ENCODE measurements at places on chromosomes 1 and 21.

- DNase-seq = no peak
Observed at GRCh38 chr1:18309552-18310155, 171.1 kb upstream of the KLHDC7A start.

DNA sequence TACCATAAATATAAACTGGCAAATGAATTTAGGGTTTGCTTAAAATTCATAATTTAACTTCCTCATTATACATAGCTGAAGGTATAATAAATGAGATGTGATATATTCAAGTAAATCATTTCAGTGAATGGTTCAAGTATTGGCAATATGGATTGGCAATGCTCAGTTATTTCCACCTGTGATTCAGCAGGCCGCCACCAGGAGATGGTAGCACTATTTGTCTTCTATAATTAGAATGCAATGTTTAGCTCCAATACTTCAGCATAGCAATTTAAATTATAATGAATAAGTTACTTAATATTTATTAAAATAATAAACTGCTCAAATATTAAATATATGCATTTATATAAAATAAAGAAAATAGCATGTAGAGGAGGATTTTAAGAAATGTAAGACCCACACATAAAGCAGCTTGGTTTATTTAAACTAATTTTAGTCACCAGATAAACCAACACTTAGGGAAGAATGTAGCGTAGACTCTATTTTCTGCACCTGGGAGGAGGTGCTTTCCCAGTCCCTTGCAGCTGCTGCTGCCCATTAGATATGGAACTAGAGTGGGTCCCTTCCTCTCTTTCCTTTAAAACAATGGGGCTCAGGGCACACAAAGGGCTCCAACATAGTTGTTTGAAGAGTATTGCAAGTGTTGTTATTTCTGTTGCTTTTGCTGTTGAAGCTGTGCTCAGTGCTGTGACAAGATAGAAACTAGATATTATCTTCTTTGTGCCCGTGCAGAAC lies 62.1 kb downstream of the PLPPR4 start:
- no peak for DNase-seq

DNA sequence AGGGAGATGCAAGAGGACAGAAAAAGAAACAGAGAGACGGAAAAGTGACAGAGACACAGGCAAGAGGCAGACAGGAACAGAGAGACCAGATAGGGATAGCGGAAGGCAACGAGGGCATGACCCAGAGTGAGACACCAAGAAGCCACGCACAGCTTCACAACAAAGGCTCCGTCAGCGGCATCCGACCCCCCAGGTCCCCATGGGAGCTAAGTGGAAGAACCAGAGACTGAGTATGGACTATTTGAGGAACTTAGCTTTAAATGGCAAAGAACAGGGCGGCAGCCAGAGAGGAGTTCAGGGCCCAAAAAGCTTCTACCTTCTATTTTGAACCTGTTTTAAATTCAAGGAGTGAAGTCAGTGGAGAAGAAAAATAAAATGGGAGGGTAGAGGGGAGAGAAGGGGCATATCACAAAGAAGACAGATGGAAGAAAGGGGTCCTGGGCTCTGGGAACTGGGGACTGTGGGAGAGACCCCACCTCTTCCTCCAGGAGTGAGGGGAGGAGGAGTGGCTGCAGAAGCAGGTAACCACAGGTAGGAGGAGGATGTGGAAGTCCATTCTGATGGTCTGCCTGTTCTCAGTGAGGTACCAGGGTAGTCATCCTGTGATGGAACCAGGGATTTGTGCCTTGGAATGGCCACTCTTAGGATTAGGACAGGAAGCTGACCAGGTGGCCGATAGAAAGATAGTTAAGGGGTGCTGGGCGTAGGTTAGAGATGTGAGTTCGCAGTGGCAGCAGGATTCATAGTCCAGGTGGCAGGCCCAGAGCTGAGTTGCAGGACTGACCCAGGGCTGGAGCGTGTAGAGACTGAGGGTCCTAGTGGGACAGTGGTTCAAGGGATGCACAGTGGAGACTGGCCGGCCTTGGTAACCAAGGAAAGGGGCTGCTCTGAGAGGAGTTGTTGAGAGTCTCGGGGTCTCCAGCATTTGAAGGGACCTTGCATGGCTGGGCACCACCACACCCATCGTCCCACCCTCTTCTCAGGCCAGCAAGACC lies 37.7 kb downstream of the CSMD2 start:
- DNase-seq = no peak

DNA sequence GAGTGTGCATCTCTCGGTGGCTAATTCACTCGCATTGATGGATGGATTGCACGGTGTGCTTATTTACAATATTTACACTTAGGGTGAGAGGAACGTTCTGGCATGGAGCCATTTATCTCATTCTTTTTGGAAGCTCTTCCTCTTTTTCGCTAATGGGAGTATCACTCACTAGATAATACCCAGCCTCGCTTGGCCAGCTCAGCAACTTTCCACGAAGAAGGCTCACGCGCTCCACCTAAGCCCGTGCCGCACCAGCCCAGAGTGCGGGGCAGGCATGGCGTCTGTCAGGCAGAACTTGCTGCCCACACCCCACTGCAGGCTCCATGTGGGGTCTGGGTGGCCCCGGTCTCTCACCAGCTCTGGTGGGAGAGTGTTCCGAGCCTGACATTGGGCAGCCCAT lies 484.9 kb downstream of the NPHP4 start:
- no peak for DNase-seq

- no peak for DNase-seq
Observed at GRCh38 chr1:47557066-47557465, 119.2 kb downstream of the FOXD2 start.

DNA sequence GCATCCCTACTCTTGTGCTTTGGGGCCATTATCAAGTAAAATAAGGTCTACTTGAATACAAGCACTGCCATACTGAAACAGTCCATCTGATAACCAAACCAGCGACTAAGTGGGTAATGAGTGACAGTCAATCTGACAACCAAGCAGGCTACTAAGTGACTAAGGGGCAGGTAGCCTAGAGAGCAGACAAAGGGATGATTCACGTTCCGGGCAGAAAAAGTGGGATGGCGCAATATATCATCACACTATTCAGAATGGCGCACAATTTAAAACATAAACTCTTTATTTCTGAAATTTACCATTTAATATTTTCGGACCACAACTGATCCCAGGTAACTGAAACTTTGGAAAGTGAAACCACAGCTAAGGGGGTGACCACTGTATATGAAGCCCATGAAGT lies 17.7 kb downstream of the NGF start:
- DNase-seq = no peak

GRCh38 chr1:10228528-10228927 lies 18.2 kb downstream of the KIF1B start:
- no peak for DNase-seq

DNA sequence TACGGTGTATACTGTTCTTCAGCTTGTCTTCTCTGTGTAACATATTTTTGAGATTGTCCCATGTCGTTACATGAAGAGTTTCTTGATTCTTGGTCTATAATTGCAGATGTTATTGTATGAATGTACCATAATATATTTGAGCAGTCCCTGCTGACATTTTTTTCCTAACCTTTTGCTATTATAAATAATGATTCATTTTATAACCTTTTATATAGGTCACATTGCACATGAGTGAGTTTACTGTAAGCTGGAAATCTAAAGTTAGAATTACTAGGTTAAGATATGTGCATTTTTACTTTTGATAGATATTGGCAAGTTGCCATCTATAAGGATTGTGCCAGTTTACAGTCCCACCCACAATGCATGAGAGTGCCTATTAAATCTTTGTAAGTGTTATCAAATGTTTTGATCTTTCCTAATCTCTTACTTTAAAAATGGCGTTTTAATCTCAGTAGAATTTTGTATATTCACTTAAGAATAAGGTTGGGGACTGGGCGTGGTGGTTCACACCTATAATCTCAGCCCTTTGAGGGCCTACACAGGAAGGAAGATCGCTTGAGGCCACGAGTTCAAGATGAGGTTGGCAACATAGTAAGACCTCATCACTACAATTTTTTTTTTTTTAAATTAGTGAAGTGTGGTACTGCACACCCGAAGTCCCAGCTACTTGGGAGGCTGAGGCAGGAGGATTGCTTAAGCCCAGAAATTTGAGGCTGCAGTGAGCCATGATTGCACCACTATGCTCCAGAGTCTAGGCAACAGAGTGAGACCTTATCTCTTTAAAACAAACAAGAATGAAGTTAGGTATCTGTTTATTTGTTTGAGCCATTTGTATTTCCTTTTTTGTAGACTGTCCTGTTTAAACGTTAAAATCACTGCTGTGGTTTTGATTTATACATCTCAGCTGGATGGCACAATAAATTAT lies 36.5 kb downstream of the ZMYM1 start:
- no peak for DNase-seq

- no peak for DNase-seq
Observed at GRCh38 chr1:67850611-67851075, 17.4 kb upstream of the GNG12 start.

- DNase-seq = no peak
Observed at GRCh38 chr1:202890392-202890791, 1.4 kb upstream of the RABIF start.

GRCh38 chr1:23651069-23651808 lies 40.4 kb upstream of the RPL11 start:
- DNase-seq = no peak

- no peak for DNase-seq
Observed at GRCh38 chr1:77605246-77606026, 77.0 kb downstream of the ZZZ3 start.

- DNase-seq = no peak
Observed at GRCh38 chr1:1067860-1068516, 6.1 kb downstream of the RNF223 start.

DNA sequence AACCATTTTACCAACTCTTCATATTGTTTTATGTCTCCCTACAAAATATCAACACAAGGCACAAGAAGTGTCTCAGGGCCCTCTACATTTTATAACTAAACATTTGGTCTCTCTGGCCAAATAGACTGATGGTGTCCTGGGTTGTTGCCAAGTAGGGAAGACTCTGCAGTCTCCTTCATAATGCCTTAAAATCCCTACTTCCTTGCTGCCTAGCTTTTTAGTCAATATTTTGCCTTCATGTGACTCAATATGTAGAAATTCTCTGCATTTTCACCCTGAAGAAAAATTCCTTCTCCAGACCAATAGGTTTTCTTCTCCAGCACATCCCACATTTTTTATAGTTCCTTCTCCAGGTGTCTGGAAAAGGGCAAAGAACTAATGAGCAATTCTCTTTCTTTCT lies 72.6 kb upstream of the IPO9 start:
- DNase-seq = no peak
